ENCODE measurements at places on chromosomes 7 and 10. TPM values are rescaled to one million over a fixed set of nuclear protein-coding genes. Genes with fewer than 3 reads are reported as not detected.

The SLC13A1 gene
- not detected for total RNA-seq

The ATG9B gene
- 0.17 TPM for total RNA-seq

GRCh38 chr7:17770710-17771375 lies 169.5 kb downstream of the SNX13 start:
- DNase-seq: no peak

The LEP gene
- total RNA-seq: not detected

The AGAP3 gene
- 152 TPM for total RNA-seq
